Thoracic aorta (tissue), 2 donors: ENCODE measurements at places on chromosomes 3 and 15.

DNA sequence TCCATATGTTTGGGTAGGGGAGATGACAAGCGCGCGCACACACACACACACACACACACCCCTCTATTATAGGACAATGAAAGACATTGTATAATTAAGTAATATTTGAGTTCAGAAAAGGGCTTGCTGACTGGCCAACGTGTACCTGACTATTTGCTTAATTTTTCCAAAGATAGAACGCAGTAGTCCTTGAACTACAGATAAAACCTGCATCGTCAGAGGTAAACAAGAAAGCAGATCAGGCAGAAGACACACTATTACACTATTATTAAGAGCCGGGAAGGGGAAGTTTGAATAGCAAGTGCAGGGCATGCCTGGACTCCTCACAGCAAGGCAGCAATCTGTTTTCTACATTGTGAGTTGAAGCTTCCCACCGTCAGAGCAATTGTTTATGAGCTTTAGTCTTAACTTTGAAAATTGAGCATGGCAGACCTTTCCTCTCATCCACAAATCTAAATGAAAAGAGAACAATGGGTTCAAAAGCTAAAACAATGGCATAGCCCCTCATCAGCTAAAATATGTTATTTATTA lies 427.7 kb downstream of the GABRG3 start:
- DNase-seq, result no peak

- DNase-seq, result no peak
These were observed 52.7 kb downstream of the TLE3 start for GRCh38 chr15:70045045-70045444.

DNA sequence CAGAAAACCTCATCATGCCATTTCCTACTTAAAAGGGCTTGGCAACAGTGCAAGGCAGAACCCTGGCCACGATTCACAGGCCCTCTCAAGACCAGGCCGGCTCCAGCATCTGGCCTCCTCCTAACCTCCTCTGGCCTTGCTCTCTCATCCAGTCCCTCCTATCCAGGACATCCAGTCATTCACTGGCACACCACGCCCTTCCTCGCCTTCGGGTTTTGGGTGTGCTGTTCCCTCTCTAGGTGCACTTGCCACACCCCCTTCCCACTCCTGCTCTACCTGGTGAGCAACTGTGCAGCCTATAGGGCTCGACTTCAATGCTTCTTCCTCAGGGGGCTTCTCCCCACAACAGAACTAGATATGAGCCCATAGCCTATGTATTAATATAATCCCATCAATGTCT lies 317.1 kb downstream of the ARRDC4 start:
- DNase-seq, result no peak

DNA sequence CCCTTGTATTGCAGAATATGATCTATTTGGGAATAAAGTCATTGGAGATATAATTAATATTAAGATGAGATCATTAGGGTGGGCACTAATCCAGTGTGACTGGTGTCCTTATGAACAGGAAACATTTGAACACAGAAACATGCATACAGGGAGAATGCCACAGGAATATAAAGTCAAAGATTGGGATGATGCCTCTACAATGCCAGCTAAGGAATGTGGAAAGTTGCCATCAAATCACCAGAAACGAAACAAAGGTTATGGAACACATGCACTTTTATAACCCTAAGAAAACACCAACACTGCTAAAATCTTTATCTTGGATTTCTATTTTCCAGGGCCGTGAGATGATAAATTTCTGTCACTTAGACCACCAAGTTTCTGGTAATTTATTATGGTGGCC lies 442.4 kb upstream of the BCHE start:
- no peak for DNase-seq

DNA sequence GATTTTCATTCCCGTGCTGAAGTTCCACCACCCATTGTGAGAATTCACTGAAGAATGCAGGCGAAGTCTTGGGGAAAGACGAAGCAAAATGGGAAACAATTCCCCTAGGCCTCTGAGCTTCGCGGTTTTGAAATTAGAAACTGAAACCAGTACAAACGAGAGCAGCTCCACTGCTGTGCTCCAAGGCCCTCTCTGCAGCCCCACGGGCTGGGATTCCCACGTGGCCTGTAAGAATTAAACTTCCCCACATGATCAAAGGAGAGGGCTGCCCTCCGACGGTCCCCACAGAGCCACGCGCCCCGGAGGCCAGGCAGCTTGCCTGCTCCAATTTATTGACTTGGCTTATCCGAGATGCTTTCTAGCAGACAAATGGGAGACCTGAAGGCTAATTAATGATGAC lies 144.0 kb downstream of the GREM1 start:
- DNase-seq, result no peak

DNA sequence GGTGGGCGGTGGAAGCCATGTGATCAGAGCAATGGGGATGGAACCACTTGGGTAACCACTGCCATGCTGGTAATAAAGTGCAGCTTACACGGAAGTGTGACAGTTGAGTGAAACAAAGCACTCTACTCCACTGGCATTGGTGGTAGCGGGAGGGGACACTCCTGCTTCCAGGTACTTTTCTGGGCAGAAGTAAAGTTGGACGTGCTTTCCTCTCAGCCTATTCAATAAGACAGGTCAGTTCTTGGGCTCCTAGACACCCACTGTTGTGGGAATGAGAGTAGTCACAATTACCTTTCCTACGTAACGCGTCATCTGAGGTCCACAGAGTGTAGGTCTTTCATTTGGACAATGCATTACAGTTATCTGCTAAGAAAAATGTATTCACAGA lies 51.7 kb upstream of the CHD2 start:
- DNase-seq, result no peak

- DNase-seq, result no peak
These were observed 262.6 kb downstream of the MAGI1 start for GRCh38 chr3:65776081-65776480.

GRCh38 chr3:169286214-169286613 lies 377.3 kb downstream of the MECOM start:
- no peak for DNase-seq

DNA sequence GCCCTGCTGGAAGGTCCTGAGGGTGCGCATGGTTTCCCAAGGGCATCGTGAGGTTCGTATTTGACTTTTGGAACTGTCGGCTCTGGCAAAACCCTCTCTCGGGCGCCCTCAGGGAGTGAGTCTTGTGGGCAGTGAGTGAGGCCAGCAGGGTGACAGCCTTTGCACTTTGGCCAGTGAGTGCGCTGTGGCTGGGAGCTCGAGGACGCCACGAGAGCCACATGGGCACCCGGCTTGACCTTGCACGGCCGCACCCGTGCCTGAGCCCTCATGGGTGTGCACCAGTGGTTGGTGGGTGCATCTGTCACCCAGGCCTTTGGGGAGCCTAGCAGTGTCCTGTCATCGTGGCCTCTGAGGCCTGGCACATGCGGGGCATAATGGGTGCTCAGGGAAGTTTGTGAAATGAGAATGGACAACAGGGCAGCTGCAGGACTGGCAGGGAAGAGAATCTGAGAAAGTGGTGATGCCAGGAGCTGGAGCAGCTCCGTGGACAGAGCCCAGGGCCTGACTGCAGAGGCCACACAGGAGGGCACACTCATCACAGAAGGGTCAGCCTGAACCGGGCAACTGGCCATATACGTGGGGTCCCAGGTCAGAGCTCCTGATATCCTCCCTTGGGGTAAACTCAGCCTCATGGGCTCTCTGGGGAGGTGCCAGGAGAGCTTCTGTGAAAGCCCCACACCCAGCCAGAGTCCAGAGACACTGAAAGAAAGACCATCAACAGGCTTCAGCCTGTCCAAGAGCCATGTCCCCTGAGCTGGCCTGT lies 30.4 kb upstream of the SNRPA1 start:
- DNase-seq, result no peak

DNA sequence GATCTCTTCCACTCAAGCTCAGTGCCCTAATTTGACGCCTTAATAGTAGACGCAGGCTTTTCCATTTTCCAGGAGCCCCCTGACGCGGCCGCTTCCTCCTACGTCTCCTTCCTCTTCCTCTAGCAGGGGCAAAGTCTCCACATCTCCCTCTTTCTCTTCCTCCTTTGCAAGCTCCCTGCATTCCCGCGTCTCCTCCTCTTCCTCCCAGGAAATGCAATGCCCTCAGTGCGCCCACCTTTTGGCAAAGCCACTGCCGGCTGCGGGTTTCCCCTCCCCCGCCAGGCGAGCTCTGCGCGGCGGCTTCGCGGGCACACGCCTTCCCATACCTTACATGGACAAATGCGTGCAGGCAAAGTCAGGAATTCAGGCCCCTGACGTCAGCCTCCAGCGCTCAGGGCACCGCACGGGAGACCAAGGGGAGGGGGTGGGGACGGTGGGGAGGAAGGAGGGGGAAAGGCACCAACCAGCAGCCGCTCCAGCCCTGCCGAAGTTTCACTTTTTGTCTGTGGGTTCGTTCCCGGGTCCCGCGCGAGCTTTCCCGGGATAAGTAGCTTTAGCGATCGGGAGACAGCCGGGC lies 432 bp upstream of the LPP start:
- DNase-seq, result peak; percentile 66

GRCh38 chr3:48338635-48339034 lies 5.2 kb upstream of the SPINK8 start:
- DNase-seq, result no peak

GRCh38 chr3:8451696-8452095 lies 49.9 kb upstream of the LMCD1 start:
- DNase-seq, result no peak

DNA sequence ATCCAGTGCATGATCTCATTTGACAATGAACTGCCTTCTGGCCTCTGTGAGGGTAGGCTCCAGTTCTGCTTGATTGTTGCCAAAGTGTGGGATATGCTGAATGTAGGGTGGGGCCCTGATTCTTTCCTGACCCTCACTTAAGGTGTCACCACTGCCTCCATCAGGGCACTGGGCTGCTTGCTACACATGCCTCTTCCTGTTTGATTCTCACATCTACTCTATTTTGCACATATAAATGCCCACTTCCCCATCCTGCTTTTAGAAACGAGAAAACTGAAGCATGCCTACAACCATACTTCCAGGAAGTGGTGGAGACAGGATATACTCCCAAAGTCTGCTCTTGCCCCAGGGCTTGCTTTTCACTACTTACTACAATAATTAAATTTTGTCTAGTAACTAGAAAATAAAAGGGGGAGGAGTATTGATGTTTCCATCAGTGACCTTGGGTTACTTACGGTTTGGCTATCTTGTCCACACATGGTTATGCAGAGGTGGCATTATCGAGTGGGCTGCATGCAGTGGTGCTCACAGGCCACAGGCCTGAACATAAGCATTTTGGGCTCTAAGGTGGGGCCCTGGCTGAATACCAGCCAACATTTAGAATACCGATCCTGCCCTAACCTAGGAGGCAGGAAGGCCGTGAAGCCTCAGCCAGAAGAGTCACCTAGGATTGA lies 6.7 kb downstream of the ZDHHC3 start:
- DNase-seq, result no peak

GRCh38 chr3:102195198-102195948 lies 239.4 kb upstream of the ZPLD1 start:
- DNase-seq, result no peak

DNA sequence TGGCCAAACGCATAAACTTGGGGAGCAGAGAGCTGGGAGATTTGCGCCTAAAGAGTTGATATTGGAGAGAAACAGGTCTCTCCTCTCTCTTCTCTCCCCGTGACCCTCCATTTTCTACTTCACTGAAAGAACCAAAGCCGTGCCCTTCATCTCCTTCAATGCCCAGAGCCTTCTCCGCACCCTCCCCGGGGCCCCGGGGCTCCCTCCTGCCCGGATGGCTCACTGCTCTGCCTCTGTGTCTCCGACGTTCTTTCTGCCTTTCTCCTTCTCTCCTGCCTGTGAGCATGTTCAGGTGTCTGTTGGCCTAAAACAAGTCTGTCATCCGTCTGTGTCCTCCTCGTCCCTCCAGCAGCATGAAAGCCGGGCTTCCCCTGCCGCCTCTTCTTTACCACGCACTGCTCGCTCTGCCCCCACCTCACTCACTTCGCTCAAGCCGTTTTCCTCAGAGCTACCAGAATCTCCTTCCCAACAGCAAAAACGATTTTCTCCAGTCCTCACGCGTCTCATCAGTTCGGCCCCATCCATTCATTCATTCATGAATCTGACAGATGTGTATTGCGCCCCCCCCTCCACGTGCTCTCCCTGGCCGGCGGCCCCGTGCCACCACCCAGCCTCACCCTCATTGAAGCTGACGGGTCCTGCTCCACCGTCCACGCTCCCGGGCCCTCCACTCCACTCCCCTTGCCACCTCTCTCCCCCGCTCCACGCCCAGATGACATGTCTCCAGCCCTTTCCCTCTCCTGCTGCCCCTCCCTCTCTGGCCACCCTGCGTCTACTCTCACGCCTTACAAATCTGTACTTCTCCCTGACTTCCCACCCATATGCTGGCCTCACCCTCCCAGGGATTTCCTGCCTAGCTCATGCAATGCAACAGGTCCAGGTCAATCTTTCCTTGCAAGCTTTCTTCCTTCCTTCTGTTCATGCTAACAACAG lies 10.2 kb downstream of the MUC4 start:
- no peak for DNase-seq

- DNase-seq, result no peak
These were observed 26.9 kb upstream of the THRB start for GRCh38 chr3:24521420-24522145.

- DNase-seq, result no peak
These were observed at the start of gene GREM1 for GRCh38 chr15:32717426-32718226. TSS of gene GREM1 (plus strand) at chr15:32718004. CDS start at chr15:32730691, 12,687 bp downstream.

- DNase-seq, result no peak
These were observed 3.1 kb downstream of the PARP3 start for GRCh38 chr3:51945031-51945840.

GRCh38 chr3:111336511-111336910 lies 205.5 kb upstream of the CD96 start:
- no peak for DNase-seq

DNA sequence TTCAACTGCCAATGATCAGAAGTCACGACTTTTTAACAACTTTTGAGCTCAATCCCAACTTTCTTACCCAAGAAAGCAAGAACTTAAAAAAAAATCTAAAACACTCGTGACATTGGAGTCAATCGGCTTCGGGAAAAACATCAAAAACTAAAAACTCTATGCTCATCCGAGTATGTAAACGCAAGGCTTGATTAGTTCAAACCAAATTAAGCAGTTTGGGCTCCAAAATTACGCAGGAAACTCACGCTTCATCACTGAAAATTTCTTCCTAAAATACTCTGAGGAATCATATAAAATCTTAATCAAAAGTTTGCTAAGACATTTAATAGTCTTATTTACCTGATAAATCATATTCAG lies 1.6 kb downstream of the TRA2B start:
- DNase-seq, result no peak

DNA sequence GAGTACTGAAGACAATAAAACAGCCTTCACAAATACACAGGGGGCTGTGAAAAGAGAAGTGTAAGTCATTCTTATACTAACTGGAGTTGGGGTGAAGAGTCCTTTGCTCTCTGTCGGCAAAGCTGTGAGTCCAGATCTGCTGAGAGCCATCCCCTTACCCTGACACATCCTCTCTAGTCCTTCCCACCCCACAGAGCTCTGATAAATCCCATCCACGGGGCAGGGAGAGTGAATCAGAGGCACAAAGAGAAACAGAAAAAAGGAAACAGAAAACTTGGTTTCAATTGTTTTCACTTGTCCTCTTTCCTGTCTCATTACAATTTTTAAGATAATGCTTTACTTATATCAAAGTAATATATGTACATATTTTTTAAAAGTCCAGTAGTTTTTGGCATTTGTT lies 18.2 kb upstream of the ZNF639 start:
- no peak for DNase-seq
